ENCODE measurements at places on chromosomes 3 and 15.

DNA sequence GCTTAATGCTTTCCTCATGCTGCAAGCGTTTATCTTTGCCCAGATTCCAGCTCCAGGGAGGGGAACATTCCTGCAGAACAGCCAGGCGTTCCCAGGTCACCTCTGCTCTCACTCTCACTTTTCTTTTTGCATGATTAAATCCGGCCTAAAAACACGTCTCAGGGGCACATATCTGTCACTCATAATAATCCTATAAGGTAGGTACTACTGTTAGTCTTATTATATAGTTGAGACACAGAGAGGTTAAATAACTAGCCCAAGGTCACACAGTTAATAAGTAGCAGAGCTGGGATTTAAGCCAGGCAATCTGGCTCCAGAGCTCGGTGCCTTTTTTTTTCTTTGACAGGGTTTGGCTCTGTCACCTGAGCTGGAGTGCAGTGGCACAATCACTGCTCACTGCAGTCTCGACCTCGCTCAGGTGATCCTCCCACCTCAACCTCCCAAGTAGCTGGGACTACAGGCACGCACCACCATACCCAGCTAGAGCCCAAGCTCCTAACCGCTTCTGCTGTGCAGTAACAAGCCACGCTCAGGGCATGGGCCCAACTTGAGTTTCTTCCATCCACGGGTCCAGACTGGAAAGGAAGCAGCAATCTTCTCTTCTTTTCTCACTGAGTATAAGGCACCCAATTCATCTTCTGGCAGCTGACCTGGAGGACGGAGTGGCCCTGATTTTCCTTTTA is 96.5 kb downstream of the LIPC start:
- DNase-seq: no peak

- no peak for DNase-seq
Observed at GRCh38 chr3:136831461-136831860, 12.5 kb downstream of the SLC35G2 start.

DNA sequence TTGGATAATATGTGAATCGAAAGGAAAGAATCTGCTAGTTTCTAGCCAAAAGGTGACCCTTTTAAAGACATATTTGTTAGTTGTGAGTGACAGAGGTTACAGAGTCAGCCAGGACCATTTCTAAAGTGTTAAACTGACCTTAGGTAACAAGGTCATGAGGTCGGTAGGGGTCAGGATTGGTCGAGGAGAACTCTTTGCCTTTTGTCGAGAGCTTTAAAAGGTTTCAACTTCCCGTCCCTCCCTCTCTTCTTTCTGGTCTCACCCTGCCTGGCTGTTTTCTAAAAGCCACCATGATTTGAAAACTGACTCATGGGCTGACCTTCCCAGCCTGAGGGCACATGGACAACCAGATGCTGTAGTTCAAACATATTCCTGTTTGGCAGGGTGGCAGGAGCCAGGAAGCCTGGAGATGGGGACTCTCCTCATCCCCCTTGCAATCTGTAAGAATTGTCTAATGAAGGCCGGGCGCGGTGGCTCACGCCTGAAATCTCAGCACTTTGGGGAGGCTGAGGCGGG is 25.8 kb upstream of the PRTG start:
- DNase-seq: no peak

DNA sequence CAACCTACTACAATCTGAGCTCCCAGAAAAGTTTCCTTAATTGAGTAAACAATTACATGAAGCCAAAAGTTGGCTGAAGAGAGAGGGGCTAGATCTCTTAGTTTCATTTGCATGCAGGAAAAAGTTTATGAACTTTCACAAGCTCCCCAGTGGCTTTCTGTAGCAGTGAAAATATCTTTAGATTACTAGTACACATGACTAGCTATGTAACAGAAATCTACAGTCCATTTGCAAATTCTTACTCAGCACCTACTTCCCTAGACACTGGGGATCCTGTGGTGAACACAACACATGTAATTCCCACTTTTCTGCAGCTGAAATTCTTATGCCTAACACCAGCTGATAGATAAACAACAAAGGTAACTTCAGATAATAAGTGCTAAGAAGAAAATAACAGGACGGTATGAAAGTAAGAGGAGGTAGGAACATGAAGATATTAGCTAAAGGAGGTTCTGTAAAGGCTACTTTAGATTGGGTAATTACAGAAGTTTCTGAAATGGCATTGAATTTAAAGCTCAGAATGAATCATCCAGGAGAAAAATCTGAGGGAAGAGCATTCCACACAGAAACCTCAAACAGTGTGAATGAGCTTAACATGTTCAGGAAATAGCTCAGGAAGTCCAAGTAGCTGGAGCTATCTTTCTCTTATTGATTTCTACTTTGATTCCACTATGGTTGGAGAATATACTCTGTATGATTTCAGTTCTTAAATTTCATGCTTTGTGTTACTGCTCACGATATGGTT is 204.8 kb downstream of the MAGI1 start:
- no peak for DNase-seq

GRCh38 chr3:7779331-7779730 is 722.3 kb upstream of the LMCD1 start:
- no peak for DNase-seq

- no peak for DNase-seq
Observed at GRCh38 chr3:105496343-105496742, 129.6 kb downstream of the ALCAM start.

GRCh38 chr3:12399226-12399625 is 85.1 kb upstream of the TSEN2 start:
- no peak for DNase-seq

- no peak for DNase-seq
Observed at GRCh38 chr15:33310481-33311311, at the start of gene RYR3. Gene RYR3, plus strand, starts transcription at chr15:33310967. Its CDS starts 79 bp downstream, at chr15:33311046.

DNA sequence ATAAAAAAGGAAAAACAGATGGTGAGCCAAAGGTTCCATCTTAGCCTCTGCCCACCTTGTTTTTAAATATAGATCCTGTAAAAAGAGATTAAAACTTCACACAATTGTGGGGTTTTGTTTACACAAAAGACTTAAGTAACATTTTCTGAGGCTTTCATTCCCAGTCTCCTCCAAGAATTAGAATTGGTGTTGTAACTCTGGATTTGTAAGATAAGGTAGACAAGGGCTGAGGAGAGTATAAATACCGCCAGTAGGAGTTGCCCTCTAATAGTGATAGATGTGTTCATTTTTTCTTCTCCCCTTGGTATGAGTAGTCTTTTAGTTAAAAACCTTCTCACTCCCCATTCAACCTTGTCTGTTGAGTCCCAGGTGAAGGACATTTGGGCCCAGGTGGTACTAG is 8.5 kb downstream of the MINDY2 start:
- no peak for DNase-seq

DNA sequence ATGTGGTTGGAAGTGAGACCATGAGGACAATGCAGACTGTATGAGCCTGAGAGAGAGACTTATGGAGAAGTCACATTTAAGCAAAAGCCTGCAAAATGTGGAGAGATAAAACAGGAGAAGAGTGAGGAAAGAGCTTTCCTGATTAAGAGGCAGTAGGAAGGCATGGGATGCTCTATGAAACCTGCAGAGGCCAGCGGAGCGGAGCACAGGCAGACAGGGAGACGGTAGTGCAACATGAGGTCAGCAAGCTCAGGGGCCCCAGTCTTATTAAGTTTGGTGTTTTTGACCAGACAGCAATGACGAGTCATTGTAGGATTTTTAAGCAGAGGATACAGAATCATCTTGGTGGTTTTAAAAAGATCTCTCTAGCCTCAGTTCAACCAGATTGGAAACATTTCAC is 721.5 kb upstream of the GOLIM4 start:
- DNase-seq: no peak

DNA sequence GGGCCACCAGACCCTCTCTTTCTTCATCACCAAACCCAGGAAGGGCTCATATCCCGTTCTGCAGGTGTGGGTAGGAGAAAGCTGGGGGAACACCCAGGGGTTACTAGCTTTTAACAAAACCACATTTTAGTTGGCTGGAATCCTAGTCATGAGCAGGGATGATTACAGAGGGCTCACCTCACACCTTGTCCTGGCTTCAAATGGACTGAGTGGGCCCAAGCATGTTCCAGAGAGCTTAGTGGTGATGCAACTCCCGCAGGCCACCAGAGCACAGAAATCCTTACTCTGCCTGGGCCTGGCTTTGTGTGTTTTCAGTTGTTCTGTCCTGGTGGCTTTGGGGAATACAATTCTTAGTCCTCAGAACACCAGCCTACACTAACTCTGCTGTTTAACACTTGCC is 56.8 kb upstream of the RYK start:
- no peak for DNase-seq

DNA sequence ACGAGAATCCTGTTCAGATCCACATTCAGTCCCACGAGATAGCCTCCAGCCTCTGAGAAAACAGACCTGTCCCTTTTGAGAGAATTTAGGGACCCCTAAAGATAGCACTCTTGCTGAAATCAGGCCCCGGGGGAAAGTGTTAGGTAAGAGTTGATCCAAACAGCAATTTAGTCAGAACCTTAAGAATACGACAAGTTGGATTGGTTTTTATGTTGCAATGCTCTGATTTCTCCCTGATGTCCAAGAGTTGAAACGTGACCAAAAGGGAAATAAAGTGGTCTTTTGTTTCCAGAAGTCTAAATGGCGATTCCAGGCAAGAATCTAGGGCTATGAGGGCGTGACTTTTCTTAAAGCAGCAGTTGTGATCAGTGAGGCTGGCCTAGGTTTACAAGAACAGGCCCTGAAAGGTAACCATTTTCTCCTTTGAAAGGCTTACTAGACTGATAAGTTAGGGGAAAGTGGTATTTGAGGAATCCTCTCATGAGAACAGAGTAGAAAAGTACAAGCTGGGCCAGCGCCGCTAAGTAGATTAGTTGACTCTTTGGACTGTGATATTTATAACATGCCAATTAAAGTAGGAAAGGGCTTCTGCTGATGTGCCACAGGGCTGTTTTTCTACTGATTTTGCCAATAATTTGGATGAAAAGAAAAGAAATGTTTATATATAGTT is 4.9 kb downstream of the MAN2A2 start:
- no peak for DNase-seq

- no peak for DNase-seq
Observed at GRCh38 chr3:156536524-156537316, 18.2 kb downstream of the SSR3 start.

DNA sequence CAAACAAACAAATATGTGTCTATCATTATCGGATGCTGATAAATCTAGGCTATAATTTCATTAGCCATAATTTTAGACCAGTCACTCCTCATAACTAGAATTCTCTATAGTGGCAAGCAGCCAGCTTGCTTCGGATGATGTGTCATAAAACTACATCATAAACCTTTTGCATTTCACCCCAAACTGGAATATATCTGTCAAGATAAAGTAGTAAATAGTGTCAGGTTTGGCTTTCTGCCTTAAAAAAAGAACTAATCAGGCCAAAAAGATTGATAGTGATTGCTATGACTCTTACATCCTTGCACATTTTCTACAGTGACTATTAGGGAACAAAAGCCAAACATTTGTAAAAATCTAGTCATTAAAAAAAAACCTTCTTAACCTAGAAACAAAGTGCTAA is 51.0 kb downstream of the DPPA2 start:
- DNase-seq: no peak

- DNase-seq: no peak
Observed at GRCh38 chr3:72344647-72345046, 503.6 kb downstream of the SHQ1 start.

DNA sequence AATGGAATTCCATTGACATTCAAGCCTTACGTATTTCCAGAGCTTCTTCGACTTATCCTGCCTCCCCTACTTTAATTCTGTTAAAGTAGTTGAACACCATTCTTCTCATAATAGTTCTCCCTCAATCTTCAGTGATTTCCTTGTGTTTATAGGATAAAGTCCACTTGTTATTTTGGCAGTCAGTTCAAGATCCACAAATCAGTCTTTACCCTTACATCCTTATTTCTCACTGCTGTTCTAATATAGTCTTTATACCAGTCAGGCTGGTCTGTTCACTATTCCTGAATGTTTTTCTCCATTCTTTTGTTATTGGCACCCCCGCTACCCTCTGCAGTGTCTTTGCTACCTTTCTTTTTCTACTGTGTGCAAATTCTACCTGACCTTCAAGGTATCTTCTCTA is 29.7 kb downstream of the ATP6V1A start:
- no peak for DNase-seq

DNA sequence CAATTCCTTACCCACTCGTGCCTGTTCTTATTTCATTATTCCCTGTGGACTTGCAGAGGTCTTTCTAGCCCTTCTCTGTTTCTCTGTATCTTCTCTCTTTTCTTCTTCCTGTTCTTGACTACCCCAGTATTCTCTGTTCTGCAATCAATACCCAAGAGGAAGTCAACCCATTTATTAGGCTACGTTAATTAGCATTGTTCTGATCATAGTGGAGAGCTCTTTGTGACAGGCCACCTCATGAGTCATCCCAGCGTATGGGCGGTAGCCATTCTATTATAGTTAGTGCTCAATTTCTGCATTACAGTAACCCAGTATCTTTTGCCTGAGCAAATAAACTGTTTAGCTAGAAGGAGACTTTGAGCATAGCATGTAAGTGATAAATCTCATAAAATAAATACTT is 259.5 kb upstream of the GRM7 start:
- no peak for DNase-seq

DNA sequence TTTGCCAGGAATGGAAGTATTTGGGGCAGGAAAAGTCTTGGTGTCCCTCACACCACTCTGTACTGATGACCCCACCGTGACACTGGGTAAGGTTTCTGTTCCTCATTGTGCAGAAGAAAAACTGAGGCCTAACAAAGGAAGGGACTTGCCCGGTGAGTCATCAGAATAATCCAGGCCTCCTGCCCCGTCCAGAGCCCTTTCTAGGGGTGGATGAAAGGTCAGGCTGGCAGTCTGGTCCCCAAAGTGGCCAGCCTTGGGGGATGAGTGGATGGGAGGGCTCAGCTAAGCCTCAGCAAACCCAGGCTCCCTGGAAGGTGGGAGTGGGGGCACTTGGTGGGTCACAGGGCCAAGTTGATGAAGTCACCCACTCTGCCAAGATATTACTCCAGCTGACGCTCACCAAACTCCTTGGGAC is 2.3 kb upstream of the DNAH1 start:
- no peak for DNase-seq

DNA sequence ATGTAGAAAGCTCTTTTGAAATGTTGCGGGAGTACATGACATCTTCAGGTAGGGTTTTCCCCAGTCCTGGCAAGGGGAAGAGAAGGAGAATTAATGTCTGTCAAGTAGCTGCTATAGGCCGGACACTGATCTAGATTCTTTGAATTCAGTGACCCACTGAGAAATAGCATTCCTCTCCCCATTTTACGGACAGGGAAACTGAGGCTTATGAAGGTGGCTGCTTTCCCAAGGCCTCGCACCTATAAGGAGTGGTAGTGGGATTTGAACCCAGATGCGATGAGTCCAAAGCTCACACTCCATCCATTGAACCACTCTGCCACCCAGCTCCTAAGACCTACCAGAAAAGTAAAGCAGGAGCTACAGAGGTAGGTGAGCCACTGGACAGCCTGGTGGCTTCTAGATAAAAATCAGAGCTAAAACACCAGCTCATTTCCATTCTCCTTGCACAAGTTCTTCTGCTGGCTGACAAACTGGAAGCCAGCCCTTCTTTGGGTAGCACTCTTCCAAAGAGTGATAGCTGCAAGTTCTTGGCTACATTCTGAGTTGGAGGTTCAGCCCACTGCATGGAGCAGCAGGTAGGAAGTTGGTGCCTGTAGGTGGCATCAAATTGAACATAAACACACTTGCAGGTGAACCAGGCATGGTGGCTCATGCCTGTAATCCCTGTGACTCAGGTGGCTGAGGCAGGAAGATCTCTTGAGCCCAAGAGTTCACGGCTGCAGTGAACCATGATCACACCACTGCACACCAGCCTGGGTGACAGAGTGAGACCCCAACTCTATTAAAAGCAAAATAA is 22.0 kb downstream of the ZNF710 start:
- DNase-seq: no peak

- DNase-seq: no peak
Observed at GRCh38 chr15:47742742-47743141, 25.4 kb downstream of the SEMA6D start.

GRCh38 chr3:66472313-66473134 is 28.3 kb downstream of the LRIG1 start:
- no peak for DNase-seq
